ENCODE measurements at places on chromosomes 7 and 10. TPM values are rescaled to one million over a fixed set of nuclear protein-coding genes. Genes with fewer than 3 reads are reported as not detected.

DNA sequence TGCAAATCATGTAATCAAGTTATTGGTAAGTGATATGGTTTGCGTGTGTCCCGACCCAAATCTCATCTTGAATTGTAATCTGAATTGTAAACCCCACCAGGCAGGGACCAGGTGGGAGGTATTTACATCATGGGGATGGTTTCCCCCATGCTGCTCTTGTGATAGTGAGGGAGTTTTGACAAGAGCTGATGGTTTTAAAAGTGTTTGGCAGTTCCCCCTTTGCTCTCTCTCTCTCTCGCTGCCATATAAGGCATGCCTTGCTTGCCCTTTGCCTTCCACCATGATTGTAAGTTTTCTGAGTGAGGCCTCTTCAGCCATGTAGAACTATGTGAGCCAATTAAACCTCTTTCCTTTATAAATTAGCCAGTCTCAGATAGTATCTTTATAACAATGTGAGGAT is 302.6 kb downstream of the THSD7A start:
- no peak for DNase-seq

GRCh38 chr10:130545697-130546096 is 409.5 kb downstream of the GLRX3 start:
- DNase-seq = no peak

- DNase-seq = no peak
These were observed 1021.3 kb downstream of the XPNPEP1 start for GRCh38 chr10:108901781-108902618.

GRCh38 chr10:103706047-103706446 is 149.3 kb downstream of the SH3PXD2A start:
- no peak for DNase-seq

DNA sequence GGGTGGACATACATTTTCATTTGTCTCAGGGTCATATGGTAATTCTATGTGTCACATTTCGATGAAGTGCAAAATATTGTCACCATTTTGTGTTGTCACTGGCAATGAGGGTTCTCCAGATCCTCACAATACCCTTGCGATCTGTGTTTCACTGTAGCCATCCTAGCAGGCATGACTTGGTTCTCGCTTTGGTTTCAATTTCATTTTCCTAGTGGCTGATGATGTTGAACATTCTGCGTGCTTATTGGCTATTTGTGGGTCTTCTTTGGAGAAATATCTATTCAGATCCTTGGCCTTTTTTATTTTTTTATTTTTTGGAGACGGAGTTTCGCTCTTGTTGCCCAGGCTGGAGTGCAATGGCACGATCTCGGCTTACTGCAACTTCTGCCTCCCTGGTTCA is 24.8 kb upstream of the MNX1 start:
- no peak for DNase-seq

- no peak for DNase-seq
These were observed 114.6 kb downstream of the PIP4K2A start for GRCh38 chr10:22599636-22600228.

- DNase-seq = no peak
These were observed 145.2 kb downstream of the GRM3 start for GRCh38 chr7:86788948-86789347.

GRCh38 chr7:76002822-76003221 is 8.4 kb upstream of the TMEM120A start:
- no peak for DNase-seq

DNA sequence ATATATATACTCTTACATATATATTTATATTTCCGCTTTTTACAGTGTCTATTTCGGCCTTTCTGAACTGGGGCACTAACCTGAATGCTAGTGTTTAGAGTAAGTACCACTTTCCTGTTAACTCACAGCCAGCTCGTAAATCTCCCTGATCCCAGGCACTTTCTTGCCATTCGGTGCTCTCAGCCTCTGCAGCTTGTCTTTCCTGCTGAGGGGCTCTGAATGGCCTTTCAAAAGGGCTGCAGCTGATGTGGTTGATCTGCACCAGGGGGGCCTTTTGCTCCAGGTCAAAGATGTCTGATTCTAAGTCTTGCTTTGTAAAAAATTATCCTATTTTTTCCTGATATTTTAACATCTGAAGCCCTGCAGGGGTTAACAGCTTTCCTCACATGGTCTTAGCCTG is 25.5 kb upstream of the HPS1 start:
- no peak for DNase-seq

GRCh38 chr7:27435461-27435860 is 192.9 kb downstream of the EVX1 start:
- no peak for DNase-seq

- no peak for DNase-seq
These were observed 28.6 kb downstream of the RPS24 start for GRCh38 chr10:78062296-78062695.

DNA sequence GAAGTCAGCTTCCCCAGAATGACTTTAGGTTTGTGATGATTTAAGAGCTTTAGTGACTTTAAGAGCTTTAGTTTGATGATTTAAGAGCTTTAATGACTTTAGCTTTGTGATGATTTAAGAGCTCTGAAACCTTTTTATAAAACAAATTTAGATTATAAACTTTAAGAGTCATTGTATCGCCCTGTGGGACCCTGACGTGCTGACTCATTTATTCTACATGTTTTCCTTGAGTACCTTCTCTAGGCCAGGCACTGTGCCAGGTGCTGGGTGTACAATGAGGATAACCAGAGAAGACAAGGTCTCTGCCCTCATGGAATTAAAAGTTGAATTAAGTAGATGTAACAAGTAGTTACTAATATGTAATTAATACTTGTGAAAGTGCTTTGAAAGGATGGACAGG is 45.4 kb downstream of the CNNM1 start:
- no peak for DNase-seq

DNA sequence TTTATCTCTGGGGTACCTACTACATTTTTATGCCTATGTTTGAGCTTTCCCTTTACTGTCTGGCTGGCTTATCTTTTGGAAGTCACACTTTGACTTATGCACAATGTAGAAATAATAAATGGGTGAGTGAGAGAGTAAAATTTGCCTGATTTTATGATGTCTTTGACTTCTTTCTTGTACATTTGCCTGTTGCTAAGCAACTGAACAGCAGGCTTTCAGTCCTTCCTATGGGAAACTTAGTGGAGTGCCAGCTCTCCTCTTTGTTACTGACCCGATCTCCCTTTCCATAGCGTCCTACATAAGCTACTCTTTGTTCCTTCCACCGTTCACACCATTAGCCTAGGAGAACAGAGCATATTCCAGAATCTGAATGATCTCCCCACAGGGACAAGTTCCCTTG is 4.2 kb downstream of the TAS2R60 start:
- DNase-seq = no peak

DNA sequence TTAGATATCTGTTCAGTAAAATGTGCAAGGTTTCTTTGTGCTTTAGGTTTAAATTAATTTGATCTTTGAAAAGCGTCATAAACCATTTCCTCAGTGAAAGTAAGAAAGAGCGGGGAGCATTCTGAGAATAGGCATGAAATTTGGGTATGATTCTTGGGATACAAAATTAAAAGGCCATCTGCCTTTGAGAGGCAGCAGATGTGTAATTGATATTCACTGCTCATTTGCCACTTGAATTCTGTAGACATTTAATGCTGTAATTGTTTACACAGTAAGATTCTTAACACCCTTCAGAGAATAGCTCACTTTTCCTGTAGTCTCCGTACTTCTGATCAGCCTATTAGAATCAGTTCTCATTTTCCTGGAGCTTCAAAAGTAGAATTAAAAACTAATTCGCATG is 18.7 kb downstream of the FRMD4A start:
- DNase-seq = no peak

GRCh38 chr7:123533929-123534382 is 439 bp downstream of the IQUB start:
- DNase-seq = no peak

DNA sequence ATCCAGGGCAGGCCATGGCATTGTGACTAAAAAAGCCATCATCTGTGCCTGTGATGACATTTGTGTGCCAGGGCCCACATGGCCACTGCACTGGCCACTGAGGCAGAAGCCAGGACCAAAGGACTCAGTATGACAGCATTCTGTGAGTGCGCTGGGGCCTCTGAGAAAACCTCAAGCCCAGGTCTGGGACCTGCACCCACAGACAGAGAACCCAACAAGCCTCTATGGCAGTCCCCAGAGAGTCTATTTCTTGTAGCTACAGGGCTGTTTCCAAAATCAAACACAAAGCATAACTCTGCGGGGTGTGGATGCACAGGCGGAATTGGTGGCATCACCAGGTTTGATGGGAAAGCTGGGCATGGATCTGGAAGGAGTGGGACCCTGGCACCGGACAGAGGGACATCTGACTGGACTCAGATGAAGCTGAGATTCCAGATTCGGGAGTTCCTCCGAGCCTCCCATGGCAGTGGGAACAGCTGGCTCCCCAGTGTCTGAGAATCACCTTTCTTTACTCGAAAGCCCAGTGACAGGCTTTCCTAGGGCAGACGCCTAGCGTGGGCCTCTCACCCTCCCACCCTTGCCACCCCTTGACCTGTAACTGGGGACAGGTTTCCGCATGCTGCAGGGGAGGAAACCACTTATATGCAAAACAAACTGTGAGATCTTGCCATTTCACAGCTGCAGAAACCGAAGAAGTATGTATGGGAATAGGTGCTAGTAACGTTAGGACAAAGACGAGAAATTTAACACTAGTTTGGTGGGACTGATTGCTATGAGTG is 70.6 kb upstream of the RHEB start:
- DNase-seq = no peak

GRCh38 chr7:39934132-39934531 is 15.9 kb upstream of the CDK13 start:
- no peak for DNase-seq

GRCh38 chr10:90051474-90051873 is 350.1 kb downstream of the KIF20B start:
- DNase-seq = no peak

DNA sequence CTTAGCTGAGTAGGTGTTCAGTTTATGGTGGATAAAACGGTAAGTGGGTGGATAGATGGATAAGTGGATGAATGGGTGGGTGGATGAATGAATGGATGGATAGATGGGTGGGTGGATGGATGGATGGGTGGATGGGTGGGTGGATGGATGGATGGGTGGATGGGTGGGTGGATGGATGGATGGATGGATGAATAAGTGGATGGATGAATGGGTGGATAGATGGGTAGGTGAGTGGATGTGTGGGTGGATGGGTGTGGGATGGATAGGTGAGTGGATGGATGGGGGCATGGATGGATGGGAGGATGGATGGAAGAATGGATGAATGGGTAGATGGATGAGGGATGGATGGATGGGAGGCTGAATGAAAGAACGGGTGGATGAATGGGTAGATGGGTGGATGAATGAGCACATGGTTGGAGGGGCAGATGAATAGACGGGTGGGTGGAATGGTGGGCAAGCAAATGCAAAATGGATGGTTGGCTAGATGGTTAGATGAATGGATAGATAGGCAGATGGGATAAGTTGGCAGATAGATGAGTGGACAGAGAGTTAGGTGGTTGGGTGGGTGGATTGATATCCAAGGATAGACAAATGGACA is 25.7 kb downstream of the ELN start:
- no peak for DNase-seq

GRCh38 chr10:118042336-118042735 is 4.4 kb downstream of the RAB11FIP2 start:
- DNase-seq = no peak

- DNase-seq = no peak
These were observed 122.1 kb downstream of the BTAF1 start for GRCh38 chr10:92045641-92046106.

DNA sequence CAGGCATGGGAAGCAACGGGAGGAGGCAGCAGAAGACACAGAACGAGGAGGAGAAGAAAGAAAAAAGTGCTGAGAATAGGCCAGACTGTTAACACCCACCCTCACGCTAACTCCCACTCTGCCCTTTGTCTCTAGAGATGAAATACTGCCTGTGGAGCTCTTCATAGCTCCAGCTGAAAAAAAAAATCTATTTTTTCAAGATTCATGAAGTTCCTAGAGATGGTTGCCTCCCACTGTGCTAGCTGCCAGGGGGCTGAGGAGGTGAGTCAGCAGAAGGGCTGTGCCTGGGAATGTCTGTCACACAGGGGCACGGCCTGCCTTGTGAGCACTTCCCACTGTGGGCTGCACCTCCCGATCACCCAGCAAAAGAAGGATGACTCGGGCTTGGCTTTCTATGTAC is 144.5 kb downstream of the RNF216 start:
- DNase-seq = peak; percentile 59

DNA sequence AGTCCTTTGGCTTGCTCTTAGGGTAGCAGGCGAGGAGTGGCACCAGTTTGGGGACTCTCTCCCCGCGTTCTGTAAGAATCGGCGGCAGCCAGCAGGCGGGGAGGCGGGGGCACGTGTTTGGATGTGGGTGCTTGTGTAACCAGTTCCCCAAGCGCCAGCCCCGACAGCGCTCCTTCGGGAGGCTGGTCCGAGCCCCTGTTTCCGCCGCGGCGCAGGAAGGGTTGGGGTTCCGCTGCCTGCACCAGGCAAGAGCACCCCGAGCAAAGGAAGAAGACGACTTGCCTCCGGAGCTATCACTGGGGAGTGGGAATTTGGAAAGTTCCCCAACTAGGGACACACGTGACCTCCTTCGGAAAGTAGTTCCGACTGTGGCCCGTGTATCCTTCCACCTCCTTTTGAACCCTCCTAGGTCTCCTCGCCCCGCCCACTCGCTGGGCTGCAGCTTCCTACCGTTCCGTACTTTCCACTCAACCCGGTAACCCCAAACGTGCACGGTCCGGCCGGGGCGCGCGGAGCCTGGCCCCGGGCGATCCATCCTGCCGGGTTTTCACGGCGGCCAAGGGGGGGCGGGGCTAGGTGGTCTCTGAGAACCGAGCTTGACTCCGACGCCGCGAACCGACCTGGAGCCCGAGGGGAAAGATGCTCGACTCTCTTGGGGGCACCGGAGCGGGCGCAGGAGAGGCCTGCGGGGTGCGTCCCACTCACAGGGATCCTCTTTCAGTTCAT is 1.2 kb downstream of the KLLN start:
- DNase-seq = peak; percentile 93

- no peak for DNase-seq
These were observed 393.6 kb downstream of the CNTNAP2 start for GRCh38 chr7:146510088-146510680.

GRCh38 chr7:150766334-150766709 is 29.1 kb downstream of the GIMAP5 start:
- DNase-seq = no peak

GRCh38 chr10:127991543-127992255 is 84.8 kb downstream of the PTPRE start:
- DNase-seq = no peak

GRCh38 chr7:132518102-132518838 is 58.0 kb downstream of the PLXNA4 start:
- no peak for DNase-seq

GRCh38 chr7:44538798-44539668 is 2.1 kb downstream of the NPC1L1 start:
- no peak for DNase-seq

- DNase-seq = no peak
These were observed 33.6 kb downstream of the GSAP start for GRCh38 chr7:77382532-77382931.

Gene IQUB
- total RNA-seq = 8.2 TPM

Gene CPEB3
- 3.8 TPM for total RNA-seq

Gene ZNF425
- 4.7 TPM for total RNA-seq

Gene CHST12
- 15.0 TPM for total RNA-seq

Gene TYW1B
- 7.2 TPM for total RNA-seq

Gene OR2A1
- total RNA-seq = 0.33 TPM

Gene PURB
- 24.9 TPM for total RNA-seq

Gene HABP2
- total RNA-seq = 0.66 TPM

Gene STK32C
- 11.7 TPM for total RNA-seq

Gene HOXA4
- total RNA-seq = 2.8 TPM
